Naive thymus-derived CD8-positive, alpha-beta T cell (primary cell): ENCODE measurements at places on chromosomes 2 and 18. TPM values are rescaled to one million over a fixed set of nuclear protein-coding genes. Genes with fewer than 3 reads are reported as not detected.

Gene TFCP2L1
- not detected for total RNA-seq

Gene FOSL2
- 1.2 TPM for total RNA-seq

Gene ZNF514
- 42.3 TPM for total RNA-seq

Gene RAD51AP2
- total RNA-seq = not detected

Gene CNPPD1
- total RNA-seq = 59.1 TPM

DNA sequence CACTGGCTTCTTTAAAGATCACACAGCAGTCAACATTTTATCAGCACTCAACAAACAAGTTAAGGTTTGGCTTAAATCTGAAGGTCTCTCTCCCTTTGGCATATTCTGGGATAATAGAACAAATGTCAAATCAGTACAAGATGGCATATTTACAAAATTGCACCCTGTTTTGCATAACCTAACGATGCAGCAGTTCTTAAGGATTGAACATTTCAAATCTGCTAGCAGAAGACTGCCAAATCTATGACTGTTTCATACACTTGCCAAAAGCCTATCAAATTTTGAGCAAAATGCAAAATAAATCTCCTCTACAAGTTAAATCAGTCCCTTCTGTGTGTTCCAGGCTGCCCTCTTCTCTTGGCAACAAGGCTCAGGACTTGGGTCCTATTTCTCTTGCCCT lies 73.6 kb downstream of the DPP4 start:
- DNase-seq = no peak

DNA sequence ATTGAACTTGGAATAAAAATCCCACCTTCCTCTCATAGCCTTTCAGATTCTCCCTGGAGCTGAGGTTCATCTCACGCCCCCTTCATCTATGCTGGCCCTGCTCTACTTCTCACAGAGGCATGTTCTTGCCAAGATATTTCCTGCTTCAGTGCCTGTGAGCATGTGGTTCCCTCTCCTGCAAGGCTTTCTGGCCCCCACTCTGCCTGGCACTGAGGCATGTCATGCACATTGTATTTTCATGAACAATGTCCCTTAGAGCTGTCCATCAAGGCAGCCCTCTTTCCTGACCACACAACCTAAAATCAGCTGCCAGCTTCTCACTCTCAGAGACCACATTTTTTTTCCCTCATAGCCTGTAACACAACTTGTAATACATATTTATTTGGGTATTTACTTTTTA lies 18.0 kb upstream of the HK2 start:
- no peak for DNase-seq

DNA sequence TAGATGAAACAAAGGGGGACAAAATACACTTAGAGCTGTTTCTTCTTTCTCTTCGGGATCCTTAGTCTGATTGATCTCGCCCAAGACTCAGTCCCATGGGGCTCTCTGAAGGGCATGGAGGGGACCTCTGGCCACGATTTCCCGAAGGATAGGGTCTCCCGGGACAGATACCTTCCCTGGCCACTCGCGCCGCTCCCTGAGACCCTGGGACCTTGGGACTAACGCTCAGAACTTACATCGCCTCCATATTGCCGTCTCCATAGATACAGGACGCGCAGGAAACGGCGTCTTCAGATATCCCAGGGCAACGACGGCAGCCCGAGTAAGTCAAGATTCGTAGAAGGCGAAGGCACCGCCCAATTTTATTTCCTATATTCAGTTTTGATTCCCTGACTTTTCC lies at the start of gene CFAP65:
TSS of gene CFAP65 (minus strand) at position 265 of the 400 bp plus-strand sequence. CDS start 2,468 bp downstream, outside the sequence.
- no peak for DNase-seq

DNA sequence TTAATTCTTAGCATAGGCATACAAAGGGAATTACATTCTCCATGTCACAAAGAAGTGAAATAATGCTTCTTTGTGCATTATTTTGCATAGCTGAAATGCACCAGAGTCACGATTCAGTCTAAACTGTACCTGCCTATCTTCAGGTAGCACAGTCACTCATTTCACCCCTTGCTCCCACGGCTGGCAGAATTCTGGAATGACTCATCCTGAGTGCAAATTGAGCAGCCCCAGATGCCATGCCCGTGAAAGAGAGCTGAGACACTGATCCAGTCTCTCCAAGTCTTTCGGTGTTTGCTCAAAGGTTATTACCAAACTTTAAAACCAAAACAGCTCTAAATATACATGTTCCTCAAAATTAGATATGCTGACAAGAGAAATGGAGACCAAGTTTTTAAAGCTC lies 168.3 kb upstream of the POU3F3 start:
- DNase-seq = no peak

GRCh38 chr2:64338910-64339500 lies 115.0 kb upstream of the LGALSL start:
- peak; percentile 39 for DNase-seq

DNA sequence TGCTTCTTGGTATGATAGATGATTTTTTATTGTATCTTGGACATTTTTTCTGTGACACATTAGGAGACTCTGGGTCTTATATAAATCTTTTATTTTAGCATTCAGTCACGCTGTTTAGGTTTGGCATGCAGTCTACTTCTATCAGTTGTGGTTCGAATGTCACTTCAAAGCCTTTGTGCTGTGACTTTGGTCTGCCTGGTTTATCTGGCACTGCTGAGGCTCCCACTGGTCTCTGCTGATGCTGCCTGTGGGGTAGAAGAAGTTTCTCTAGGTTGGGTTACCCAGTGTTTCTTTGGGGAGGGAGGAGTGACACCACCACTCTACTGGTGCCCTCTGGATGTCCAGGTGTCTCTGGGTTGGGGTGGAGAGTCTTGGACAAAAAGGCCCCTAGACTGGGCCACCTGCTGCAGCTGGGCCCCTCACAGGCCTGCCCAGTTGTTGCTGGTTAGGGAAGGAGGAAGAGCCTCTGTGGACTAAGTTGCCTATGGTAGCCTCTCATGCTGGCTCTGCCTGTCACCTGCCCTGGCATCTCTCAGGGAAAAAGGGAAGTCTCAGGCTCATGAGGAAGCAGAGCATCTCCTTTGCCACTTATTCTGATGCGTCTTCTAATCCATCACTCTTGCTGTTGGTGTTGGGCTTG lies 115.4 kb upstream of the HS6ST1 start:
- DNase-seq = no peak

- DNase-seq = no peak
Observed at GRCh38 chr18:73688851-73689711, 458.6 kb downstream of the FBXO15 start.
